ENCODE measurements at places on chromosomes 11 and 22.

GRCh38 chr11:76209375-76209972 lies 3.2 kb upstream of the WNT11 start:
- H3K4me3 ChIP-seq, result peak overlapping the region; percentile 68
- no peak for DNase-seq
- no peaks in the 10 kb centered on the region for H3K36me3 ChIP-seq
- no peaks in the 10 kb centered on the region for H3K27me3 ChIP-seq

DNA sequence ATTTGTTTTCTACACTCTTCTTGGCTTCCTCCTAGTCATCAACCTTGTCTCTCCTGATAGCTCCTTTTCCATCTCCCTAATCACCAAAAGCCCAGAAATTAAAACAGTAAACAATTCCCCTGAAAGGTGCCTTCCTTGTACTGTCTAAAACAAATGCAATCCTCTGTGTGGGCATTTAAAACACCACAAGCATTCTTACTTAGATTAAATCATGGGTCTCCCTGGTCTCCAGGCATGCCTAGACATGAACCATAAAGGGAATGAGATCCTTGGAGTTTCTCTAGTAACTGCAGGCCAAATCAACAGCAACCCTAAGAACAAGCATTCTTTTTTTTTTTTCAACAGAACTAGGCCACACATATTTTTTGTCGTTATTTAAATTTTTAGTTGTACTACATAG lies 1.9 kb downstream of the BTG4 start:
- peak overlapping the region; percentile 97 for H3K27ac ChIP-seq
- H3K4me1 ChIP-seq, result peaks cover 16% of the 10 kb centered on the region
- no peaks in the 10 kb centered on the region for H3K36me3 ChIP-seq
- H3K4me3 ChIP-seq, result peak overlapping the region; percentile 1

DNA sequence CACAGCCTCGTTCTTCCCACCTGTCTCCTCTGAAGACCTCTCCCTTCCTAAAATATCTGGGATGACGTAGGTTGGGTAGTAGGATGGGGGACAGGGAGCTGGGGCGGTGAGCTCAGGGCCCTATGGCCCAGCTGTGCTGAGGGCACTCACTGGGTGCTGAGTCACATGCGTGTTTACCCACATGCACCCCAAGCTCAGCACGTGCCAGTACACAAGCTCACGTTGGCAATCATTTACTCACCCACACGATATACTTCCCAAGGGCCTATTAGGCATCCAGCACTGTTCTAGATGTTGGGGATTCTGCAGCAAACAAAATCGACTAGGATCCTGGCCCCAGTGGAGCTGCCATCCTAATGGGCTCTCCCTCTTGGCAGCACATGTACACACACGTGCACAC lies 28.7 kb downstream of the ARAP1 start:
- no peaks in the 10 kb centered on the region for H3K27me3 ChIP-seq
- no peak overlapping the region for H3K4me3 ChIP-seq
- DNase-seq, result no peak
- H3K27ac ChIP-seq, result peak overlapping the region; percentile 32
- H3K36me3 ChIP-seq, result peaks cover 3% of the 10 kb centered on the region

DNA sequence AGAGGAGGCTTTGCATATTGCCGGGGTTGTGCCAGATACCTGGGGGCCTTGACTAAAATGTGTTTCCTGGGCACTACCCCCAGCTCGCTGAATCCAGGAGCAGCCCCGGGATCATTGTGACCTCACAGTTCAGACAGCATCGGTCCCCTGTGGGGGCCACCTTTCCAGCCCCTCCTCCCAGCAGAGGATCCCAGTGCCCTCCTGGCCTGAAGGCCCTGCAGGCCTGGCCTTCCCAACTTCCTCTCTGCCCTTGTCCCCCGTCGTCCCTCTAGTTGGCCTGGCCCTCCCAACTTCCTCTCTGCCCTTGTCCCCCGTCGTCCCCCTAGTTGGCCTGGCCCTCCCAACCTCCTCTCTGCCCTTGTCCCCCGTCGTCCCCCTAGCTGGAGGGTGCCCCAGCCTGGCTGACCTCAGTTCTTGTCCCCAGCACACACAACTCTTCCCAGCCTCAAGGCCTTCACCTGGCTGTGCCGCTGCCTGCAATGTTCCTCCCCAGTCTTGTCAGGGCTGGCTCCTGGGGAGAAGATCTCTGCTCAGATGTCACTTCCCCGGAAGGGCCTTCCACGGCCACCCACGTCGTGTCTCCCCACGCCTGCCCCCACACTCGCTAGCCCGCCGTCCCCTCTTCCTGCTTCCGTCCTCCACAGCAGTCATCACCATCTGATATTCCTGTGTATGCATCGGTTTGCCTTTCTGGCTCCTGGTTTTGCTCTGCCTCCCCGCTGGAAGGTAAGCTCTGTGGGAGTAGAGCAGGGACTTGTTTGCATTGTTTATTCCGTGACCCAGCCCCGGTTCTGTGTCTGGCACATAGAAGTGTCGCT lies 12.6 kb upstream of the ANO1 start:
- no peaks in the 10 kb centered on the region for H3K36me3 ChIP-seq
- peaks cover 12% of the 10 kb centered on the region for H3K4me1 ChIP-seq
- DNase-seq, result no peak
- no peak overlapping the region for H3K4me3 ChIP-seq

DNA sequence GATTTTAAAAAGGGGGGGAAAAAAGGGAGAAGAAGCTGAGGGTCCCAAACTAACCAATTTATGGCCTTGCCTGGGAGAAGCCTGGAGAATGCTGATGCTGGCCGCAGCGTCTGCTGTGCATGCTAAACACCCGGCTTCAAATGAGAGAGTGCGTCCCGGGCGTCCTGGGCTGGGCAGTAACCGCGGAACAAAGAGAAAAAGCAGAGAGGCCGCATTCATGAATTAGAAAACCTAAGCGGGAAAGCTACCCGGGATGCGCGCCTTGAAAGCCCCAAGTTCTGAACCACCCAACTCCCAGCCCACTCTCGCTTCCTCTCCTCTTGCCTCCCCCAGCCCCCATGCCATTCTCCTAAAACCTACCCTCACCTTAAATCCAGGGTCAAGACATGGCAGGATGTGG lies 6.5 kb downstream of the MN1 start:
- DNase-seq, result no peak
- peaks cover 5% of the 10 kb centered on the region for H3K36me3 ChIP-seq
- no peak overlapping the region for H3K27ac ChIP-seq
- H3K27me3 ChIP-seq, result no peaks in the 10 kb centered on the region
- peaks cover 19% of the 10 kb centered on the region for H3K4me1 ChIP-seq

GRCh38 chr11:71221821-71222220 lies 30.6 kb downstream of the SHANK2 start:
- H3K27me3 ChIP-seq, result no peaks in the 10 kb centered on the region
- no peak overlapping the region for H3K27ac ChIP-seq
- no peak overlapping the region for H3K4me3 ChIP-seq
- no peaks in the 10 kb centered on the region for H3K36me3 ChIP-seq
- no peak for DNase-seq
- H3K4me1 ChIP-seq, result no peaks in the 10 kb centered on the region

GRCh38 chr11:112558691-112559090 lies 298.0 kb upstream of the PLET1 start:
- peaks cover 7% of the 10 kb centered on the region for H3K27me3 ChIP-seq
- no peak overlapping the region for H3K27ac ChIP-seq
- no peak for DNase-seq
- H3K4me1 ChIP-seq, result no peaks in the 10 kb centered on the region
- H3K36me3 ChIP-seq, result no peaks in the 10 kb centered on the region
- no peak overlapping the region for H3K4me3 ChIP-seq

GRCh38 chr11:9264316-9265210 lies 587 bp downstream of the DENND5A start:
- no peaks in the 10 kb centered on the region for H3K27me3 ChIP-seq
- peak; percentile 68 for DNase-seq

DNA sequence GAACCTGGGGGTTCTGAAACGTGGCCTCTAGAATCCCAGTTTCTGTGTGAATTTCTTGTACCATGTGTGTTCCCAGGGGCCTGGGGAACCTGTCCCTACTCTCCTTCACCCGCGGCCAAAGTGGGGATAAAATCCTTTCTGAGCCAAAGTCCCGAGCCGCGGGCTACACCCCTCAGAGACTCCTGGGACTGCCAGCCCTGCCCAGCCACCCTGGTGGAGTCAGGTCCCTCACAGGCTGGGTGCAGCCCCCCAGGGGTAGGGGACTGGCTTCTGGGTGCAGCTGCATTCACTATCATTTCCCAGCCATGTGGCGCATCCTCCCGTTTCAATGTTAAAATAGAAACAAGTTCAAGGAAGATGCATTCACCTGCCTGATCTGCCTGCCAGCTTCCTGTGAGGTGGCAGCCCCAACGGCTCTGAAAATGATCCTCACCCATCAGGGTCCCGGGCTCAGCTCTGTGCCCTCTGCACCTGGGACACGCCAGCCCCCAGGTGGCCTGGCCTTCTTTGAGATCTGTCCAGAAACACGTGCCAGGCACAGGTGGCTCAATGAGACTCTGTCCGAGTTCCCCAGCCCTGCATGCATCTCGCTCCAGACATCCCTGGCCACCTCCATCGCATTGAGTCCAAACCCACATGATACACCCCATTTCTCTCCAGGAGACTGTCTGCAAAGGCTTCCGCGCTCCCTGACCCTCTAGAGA lies 338.8 kb downstream of the CTTN start:
- H3K27me3 ChIP-seq, result no peaks in the 10 kb centered on the region
- no peaks in the 10 kb centered on the region for H3K36me3 ChIP-seq
- H3K4me1 ChIP-seq, result no peaks in the 10 kb centered on the region
- no peak for DNase-seq
- no peak overlapping the region for H3K27ac ChIP-seq
- no peak overlapping the region for H3K4me3 ChIP-seq

DNA sequence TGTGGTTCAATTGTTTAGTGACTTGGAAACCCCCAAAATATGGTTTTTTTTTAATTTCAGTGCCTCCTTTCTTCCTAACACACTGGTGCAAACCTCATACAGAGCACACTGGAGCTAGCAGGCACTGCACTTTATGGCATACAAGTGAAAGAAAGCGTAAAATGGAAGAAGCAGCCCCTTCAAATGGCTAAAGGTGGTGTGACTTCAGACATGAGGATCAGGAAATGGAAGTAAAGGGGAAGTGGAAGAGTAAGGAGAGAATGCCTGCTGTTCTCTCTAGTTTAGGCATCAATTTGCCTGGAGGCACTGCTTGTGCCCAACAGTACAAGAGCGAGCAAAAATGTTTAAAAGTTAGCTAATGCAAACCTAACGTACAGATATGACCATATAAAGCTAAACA lies 5.7 kb downstream of the RSF1 start:
- H3K4me3 ChIP-seq, result no peak overlapping the region
- H3K36me3 ChIP-seq, result peaks cover 26% of the 10 kb centered on the region
- no peaks in the 10 kb centered on the region for H3K4me1 ChIP-seq
- no peak for DNase-seq
- no peak overlapping the region for H3K27ac ChIP-seq

GRCh38 chr22:43666457-43666856 lies 145.6 kb downstream of the EFCAB6 start:
- H3K4me1 ChIP-seq, result no peaks in the 10 kb centered on the region
- no peak overlapping the region for H3K4me3 ChIP-seq
- H3K27me3 ChIP-seq, result peaks cover 48% of the 10 kb centered on the region
- DNase-seq, result no peak

GRCh38 chr11:126268361-126268707 lies 361 bp downstream of the SRPRA start:
- H3K27me3 ChIP-seq, result no peaks in the 10 kb centered on the region
- H3K27ac ChIP-seq, result peak overlapping the region; percentile 97
- peaks cover 23% of the 10 kb centered on the region for H3K4me1 ChIP-seq
- H3K36me3 ChIP-seq, result peaks cover 60% of the 10 kb centered on the region

DNA sequence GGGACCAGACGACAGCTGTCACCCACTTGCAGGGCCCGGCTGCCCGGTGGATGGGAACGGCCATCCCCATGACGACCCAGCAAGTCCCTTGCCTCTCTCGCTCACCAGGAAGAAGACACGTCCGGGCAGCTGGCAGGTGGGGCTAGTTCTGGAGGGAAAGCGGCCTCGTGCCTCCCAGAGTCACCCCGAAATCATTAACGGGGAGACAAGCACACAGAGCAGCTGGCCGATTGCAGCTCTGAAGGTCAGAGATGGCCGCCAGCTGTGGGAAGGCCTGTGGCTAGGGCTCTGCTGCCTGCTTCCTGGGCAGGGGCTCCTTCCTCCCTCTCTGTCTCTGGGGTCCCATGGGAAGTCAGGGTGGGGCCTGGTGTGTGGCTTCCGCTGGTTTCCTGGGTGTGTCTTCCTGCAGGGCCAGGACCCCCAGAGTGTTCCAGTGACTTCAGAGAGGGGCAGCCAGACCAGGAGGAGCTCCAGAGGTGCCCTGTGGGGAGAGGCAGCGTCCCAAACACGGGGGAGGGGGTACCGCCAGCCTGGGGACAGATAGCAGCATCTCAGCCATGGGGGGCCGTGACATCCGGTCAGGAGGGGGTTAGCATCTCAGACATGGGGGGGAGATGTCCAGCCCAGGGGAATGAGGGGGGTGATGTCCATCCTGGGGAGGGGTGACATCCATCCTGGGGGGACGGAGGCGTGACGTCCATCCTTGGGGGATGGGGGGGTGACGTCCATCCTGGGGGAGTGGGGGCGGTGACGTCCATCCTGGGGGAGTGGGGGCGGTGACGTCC lies 114.9 kb downstream of the KCNQ1 start:
- no peaks in the 10 kb centered on the region for H3K27me3 ChIP-seq
- no peaks in the 10 kb centered on the region for H3K4me1 ChIP-seq
- no peak overlapping the region for H3K27ac ChIP-seq
- no peaks in the 10 kb centered on the region for H3K36me3 ChIP-seq

GRCh38 chr22:30216710-30217109 lies 29.8 kb downstream of the LIF start:
- DNase-seq, result no peak
- H3K27ac ChIP-seq, result no peak overlapping the region
- H3K36me3 ChIP-seq, result peaks cover 6% of the 10 kb centered on the region

DNA sequence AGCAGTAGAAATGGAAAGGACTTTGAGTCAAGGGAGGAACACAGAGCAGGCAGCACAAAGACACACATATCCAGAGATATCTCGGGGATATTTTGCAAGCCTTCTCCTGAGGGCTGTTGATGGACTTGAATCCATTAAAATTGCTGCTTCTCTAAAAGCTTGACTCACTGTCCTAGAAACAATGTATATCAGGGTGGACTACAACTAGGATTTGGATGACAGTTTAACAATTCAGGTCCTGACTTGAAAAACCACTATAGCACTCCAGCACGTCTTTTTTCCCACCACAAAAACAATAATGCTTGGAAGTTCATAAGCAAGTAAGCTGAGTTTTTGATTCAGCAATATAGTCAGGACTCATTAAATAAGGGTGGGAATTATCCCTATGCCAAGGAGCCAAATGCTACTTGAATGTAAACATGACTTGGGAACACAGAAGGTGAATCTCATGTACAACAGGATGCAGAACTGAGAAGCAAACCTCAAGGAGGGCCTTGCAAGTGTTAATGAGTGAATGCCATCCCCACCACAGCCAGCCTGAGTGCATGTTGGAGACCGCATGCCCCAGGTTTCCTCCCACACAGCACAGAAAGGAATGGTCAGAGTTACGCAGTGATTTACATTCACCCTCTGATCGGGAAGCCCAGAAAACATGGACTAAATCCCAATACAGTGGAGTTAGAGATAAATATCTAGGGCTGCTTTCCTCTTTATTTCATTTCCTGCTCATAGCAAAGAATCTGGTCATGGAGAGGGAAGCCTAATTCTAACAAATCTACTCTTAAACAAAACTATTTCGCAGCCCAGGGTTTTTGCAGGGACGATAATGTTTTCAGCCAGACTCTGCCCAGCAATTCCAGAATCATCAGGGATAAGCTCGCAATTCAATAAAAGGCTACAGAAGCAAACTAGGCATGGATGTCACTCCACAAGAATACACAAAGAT lies 98.4 kb upstream of the OR9G4 start:
- no peak for DNase-seq
- H3K36me3 ChIP-seq, result no peaks in the 10 kb centered on the region
- peak overlapping the region; percentile 2 for H3K27ac ChIP-seq
- no peaks in the 10 kb centered on the region for H3K27me3 ChIP-seq

- H3K36me3 ChIP-seq, result peaks cover 15% of the 10 kb centered on the region
- DNase-seq, result peak; percentile 36
- peak overlapping the region; percentile 100 for H3K27ac ChIP-seq
- no peaks in the 10 kb centered on the region for H3K27me3 ChIP-seq
- H3K4me1 ChIP-seq, result no peaks in the 10 kb centered on the region
These were observed 839 bp downstream of the CBY1 start for GRCh38 chr22:38657045-38657909.

Data from MCF 10A (cell line).